ENCODE measurements at places on chromosomes 5 and 9. TPM values are rescaled to one million over a fixed set of nuclear protein-coding genes. Genes with fewer than 3 reads are reported as not detected.

The LCN9 gene
- 0.30 TPM for total RNA-seq

The PKD2L2 gene
- not detected for total RNA-seq

DNA sequence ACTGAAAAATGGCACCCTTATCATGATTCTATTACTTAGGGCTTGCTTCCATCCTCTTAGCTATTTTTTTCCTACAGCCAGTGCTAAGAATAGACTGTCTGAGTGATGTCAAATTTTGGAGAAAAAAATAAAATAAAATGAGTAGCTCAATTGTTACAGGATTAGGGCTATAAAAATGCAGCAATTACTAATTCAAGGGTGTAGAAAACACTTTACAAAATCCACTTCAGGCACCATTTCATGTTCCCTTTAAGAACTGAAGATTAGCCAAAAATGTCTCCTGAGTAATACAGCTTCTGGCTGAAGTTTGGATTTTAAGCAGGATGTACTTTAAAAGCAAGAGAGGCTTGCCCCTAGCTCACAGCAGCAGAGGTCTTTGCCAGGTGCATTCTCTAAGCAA, 240.5 kb upstream of the IRX1 start:
- no peak for DNase-seq
- H3K27ac ChIP-seq, result no peak overlapping the region
- no peak overlapping the region for H3K4me3 ChIP-seq
- H3K4me1 ChIP-seq, result peaks cover 6% of the 10 kb centered on the region

GRCh38 chr9:71072587-71072986, 48.8 kb downstream of the TRPM3 start:
- DNase-seq, result no peak
- H3K27me3 ChIP-seq, result no peaks in the 10 kb centered on the region
- peaks cover 3% of the 10 kb centered on the region for H3K4me1 ChIP-seq
- no peak overlapping the region for H3K4me3 ChIP-seq
- H3K27ac ChIP-seq, result no peak overlapping the region

- H3K4me1 ChIP-seq, result peaks cover 6% of the 10 kb centered on the region
- no peak for DNase-seq
- no peaks in the 10 kb centered on the region for H3K36me3 ChIP-seq
- no peaks in the 10 kb centered on the region for H3K27me3 ChIP-seq
- no peak overlapping the region for H3K27ac ChIP-seq
Measured at GRCh38 chr9:127154390-127155191, 32.2 kb upstream of the ANGPTL2 start.

GRCh38 chr5:58999804-59000203, 416.9 kb downstream of the RAB3C start:
- H3K4me1 ChIP-seq, result peaks cover 32% of the 10 kb centered on the region
- H3K27ac ChIP-seq, result no peak overlapping the region
- no peaks in the 10 kb centered on the region for H3K36me3 ChIP-seq
- H3K4me3 ChIP-seq, result no peak overlapping the region
- DNase-seq, result peak; percentile 2
- no peaks in the 10 kb centered on the region for H3K27me3 ChIP-seq

All from neural crest cell (in vitro differentiated cells).